ENCODE measurements at places on chromosomes 5 and 9.

- H3K36me3 ChIP-seq: no peaks in the 10 kb centered on the region
- H3K4me1 ChIP-seq: no peaks in the 10 kb centered on the region
- no peak overlapping the region for H3K4me3 ChIP-seq
- no peak for DNase-seq
- no peaks in the 10 kb centered on the region for H3K27me3 ChIP-seq
- no peak overlapping the region for H3K27ac ChIP-seq
Observed at GRCh38 chr9:14573319-14573718, 119.9 kb downstream of the ZDHHC21 start.

DNA sequence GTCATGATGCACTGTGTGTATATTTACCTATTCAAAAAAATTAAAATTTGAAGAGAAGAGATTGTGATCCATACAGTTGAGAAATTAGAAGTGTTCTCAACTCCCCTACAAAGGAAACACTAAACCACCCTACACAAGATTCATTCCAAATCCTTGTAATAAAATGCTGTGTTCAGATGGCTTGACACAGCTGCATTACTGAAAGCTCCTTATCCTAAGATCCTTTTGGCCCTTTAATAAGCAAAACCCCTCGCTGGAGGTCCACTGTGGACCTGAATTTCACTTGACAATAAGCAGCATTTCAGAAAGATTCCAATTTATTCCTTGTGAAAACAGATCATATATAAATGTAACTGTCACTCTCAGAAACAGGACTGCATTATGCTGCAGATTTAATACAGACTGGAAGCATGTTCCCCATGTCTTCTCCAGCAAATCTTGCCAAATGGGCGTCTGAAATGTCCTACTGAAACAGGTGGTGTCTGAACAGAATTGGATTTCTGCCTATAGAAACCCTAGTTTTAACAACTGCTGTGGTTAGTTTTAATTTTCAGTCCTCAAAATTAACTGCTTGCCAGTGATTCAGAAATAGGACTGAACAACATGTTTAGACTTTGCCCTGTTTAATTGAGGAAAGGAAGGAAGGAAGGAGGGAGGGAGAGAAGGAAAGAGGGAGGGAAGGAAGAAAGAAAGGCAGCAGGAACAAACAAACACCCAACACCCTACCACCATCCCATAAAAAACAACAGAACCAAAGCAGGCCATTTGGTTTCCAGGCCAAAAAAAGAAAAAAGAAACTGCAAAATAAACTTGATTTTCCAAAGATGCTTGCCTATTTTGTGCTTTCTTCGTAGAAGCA is 179.6 kb downstream of the MLLT3 start:
- peaks cover 4% of the 10 kb centered on the region for H3K4me1 ChIP-seq
- no peaks in the 10 kb centered on the region for H3K27me3 ChIP-seq
- no peak overlapping the region for H3K4me3 ChIP-seq
- no peak for DNase-seq
- no peak overlapping the region for H3K27ac ChIP-seq

GRCh38 chr5:177370488-177371119 is 12.9 kb downstream of the RGS14 start:
- H3K4me1 ChIP-seq: peaks cover 15% of the 10 kb centered on the region
- H3K27me3 ChIP-seq: no peaks in the 10 kb centered on the region
- no peaks in the 10 kb centered on the region for H3K36me3 ChIP-seq
- peak overlapping the region; percentile 70 for H3K4me3 ChIP-seq
- H3K27ac ChIP-seq: peak overlapping the region; percentile 73

- H3K36me3 ChIP-seq: no peaks in the 10 kb centered on the region
- H3K27ac ChIP-seq: no peak overlapping the region
- no peaks in the 10 kb centered on the region for H3K27me3 ChIP-seq
- no peak overlapping the region for H3K4me3 ChIP-seq
- H3K4me1 ChIP-seq: no peaks in the 10 kb centered on the region
Observed at GRCh38 chr5:167530548-167530947, 760.9 kb upstream of the WWC1 start.

- no peaks in the 10 kb centered on the region for H3K36me3 ChIP-seq
- H3K27ac ChIP-seq: no peak overlapping the region
- no peak overlapping the region for H3K4me3 ChIP-seq
- no peak for DNase-seq
Observed at GRCh38 chr9:126299706-126300276, 26.8 kb upstream of the MVB12B start.

GRCh38 chr9:85423422-85423821 is 318.3 kb downstream of the AGTPBP1 start:
- no peak overlapping the region for H3K4me3 ChIP-seq
- H3K27me3 ChIP-seq: no peaks in the 10 kb centered on the region
- no peaks in the 10 kb centered on the region for H3K36me3 ChIP-seq
- no peak for DNase-seq
- peaks cover 6% of the 10 kb centered on the region for H3K4me1 ChIP-seq

DNA sequence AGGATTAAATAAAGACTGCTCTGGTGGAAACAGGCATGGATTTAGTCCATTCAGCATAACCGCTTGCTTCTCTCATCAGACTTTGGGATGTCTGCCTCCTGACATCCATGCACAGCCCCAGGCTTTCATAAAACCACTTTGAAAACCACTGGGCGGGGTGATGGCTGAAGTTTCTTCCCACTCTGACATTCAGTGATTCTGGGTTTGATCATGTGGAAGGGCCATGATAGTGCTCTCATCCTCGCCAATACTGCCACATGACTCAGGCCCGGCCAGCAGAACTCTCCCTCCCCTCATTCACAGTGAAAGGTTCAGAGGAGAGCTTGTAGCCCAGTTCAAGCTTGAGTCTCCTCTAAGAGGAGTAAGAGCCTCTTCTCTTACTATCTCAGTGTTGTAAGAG is 29.6 kb upstream of the GLRA1 start:
- H3K27me3 ChIP-seq: no peaks in the 10 kb centered on the region
- no peak overlapping the region for H3K4me3 ChIP-seq
- H3K36me3 ChIP-seq: no peaks in the 10 kb centered on the region
- no peak for DNase-seq

DNA sequence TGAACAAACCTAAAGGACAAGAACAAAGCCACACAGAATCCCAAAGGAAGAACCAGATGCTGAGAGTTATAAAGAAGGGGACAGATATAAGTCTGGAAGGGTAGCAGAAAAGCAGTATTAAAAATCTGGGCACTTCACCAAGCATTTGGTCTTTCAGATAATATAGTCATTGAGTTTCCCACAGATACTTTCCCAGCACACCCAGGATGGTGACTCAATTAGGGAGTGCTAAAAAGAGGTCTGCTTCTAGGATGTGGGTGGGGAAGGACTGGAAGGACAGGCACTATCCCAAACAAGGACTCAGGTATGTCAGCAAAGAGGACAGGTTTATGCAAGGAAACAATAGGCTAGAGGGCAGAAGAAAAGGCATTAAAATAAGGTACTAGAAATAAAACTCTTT is 59.3 kb downstream of the DIAPH1 start:
- H3K27ac ChIP-seq: peak overlapping the region; percentile 93
- DNase-seq: no peak
- H3K36me3 ChIP-seq: no peaks in the 10 kb centered on the region

DNA sequence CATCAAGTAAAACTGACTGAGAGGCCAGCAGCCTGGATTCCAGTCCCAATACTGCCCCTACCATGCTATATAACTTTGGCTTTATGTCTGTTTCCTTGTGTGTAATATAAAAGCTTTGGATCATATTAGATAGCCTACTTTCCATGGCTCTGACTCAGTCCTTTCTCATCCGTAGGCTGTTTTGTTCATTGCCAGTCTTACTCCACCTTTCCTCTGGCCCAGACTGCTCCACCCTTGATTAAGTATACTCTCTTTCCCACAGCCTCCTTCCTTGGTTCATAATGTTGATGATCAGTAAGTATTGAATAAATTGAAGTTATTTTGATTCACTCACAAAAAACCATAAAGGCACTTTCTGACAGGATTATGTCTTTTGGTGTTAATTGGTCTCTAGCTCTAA is 1.5 kb upstream of the MRPS30 start:
- H3K36me3 ChIP-seq: no peaks in the 10 kb centered on the region
- H3K4me1 ChIP-seq: peaks cover 4% of the 10 kb centered on the region
- no peak for DNase-seq
- H3K27ac ChIP-seq: no peak overlapping the region
- no peak overlapping the region for H3K4me3 ChIP-seq

GRCh38 chr5:55533521-55534435 is 986 bp downstream of the PLPP1 start:
- no peaks in the 10 kb centered on the region for H3K27me3 ChIP-seq
- H3K4me1 ChIP-seq: peaks cover 25% of the 10 kb centered on the region
- no peaks in the 10 kb centered on the region for H3K36me3 ChIP-seq
- peak overlapping the region; percentile 99 for H3K27ac ChIP-seq
- DNase-seq: no peak

- H3K4me3 ChIP-seq: no peak overlapping the region
- peaks cover 12% of the 10 kb centered on the region for H3K4me1 ChIP-seq
- no peaks in the 10 kb centered on the region for H3K27me3 ChIP-seq
- peak overlapping the region; percentile 6 for H3K27ac ChIP-seq
Observed at GRCh38 chr9:13266167-13266566, 13.3 kb downstream of the MPDZ start.

DNA sequence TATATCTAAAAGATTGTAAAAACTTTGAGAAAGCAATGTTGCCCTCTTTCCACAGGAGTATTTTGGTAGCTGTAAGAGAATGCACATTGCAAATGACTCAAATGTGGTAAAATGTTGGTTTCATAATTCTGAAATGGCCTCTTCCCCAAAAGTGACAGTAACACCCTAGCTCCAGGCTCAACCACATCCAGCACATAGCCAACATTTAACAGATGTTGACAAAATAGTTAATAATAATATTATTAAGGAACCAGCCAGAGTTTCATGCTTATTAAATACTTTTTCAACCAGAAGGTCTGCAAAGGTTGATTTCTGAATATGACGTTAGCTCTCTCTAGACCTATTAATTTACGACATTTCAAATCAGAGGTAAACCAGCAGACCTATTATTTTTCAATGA is 1.3 kb downstream of the ANXA1 start:
- no peaks in the 10 kb centered on the region for H3K27me3 ChIP-seq
- peak overlapping the region; percentile 86 for H3K27ac ChIP-seq
- H3K36me3 ChIP-seq: no peaks in the 10 kb centered on the region
- DNase-seq: no peak
- H3K4me1 ChIP-seq: peaks cover 26% of the 10 kb centered on the region

- H3K27ac ChIP-seq: no peak overlapping the region
- H3K4me3 ChIP-seq: no peak overlapping the region
- H3K36me3 ChIP-seq: no peaks in the 10 kb centered on the region
- no peaks in the 10 kb centered on the region for H3K27me3 ChIP-seq
Observed at GRCh38 chr9:93843396-93843795, 111.8 kb downstream of the BARX1 start.

DNA sequence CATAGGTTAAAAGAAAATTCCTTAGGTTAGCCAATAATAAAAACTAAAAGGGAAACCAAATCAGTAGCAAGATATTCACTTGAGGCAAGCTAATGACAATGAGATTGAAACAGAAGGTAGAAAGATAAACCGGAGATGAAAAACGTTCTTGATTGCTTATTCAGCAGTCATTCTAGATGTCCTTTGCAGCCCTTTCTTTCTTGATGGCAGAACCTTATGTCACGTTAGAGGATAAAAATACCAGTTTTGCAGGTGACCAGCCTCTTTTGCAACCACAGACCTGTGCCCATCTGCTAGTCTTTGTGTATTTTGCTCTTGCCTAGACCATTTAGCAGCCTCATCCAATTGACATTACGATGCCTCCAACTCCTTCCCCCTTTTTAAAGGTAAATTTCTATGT is 337.8 kb downstream of the DMAC1 start:
- H3K27ac ChIP-seq: no peak overlapping the region
- H3K4me3 ChIP-seq: no peak overlapping the region
- no peak for DNase-seq
- no peaks in the 10 kb centered on the region for H3K36me3 ChIP-seq

GRCh38 chr5:14156290-14156649 is 13.1 kb downstream of the TRIO start:
- no peaks in the 10 kb centered on the region for H3K36me3 ChIP-seq
- no peak overlapping the region for H3K4me3 ChIP-seq
- no peaks in the 10 kb centered on the region for H3K27me3 ChIP-seq
- H3K4me1 ChIP-seq: peaks cover 36% of the 10 kb centered on the region

DNA sequence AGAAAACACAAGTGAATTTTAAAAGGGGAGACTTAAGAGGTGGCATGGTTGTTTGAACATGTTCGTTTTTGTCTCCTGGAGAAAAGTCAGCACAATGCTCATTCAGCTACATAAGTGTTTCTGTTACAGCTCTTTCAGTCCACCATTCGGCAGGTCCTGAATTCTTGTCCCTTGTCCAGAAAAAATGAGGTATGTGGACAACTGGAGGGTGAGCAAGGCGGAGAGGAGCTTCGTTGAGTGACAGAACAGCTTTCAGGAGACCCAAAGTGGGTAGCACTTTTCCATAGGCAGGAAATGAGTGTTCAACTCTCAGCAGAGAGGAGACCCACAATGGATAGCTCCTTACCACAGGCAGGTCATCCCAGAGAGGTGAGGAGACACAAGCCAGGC is 4.9 kb downstream of the PDCD1LG2 start:
- no peak for DNase-seq
- H3K4me3 ChIP-seq: no peak overlapping the region
- no peaks in the 10 kb centered on the region for H3K27me3 ChIP-seq
- H3K36me3 ChIP-seq: no peaks in the 10 kb centered on the region

GRCh38 chr9:96128880-96129279 is 173.1 kb downstream of the HSD17B3 start:
- H3K4me3 ChIP-seq: no peak overlapping the region
- H3K27ac ChIP-seq: no peak overlapping the region
- no peak for DNase-seq
- no peaks in the 10 kb centered on the region for H3K36me3 ChIP-seq

DNA sequence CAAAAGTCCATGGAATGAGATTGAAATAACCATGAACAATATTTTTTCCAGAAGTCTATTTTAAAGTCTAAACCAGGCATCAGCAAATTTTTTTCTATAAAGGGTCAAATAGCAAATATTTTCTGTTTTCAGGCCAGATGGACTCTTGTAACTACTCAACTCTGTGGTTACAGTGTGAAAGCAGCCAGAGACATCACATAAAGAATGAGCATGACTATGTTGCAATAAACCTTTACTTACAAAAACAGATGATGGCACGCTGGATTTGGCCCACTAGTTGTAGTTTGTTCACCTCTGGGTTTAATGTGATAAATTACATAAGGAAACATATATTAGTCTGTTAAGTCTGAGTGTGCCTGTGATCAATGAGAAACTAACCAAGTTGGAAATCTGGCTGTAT is 319.2 kb downstream of the TRPM3 start:
- no peaks in the 10 kb centered on the region for H3K27me3 ChIP-seq
- no peaks in the 10 kb centered on the region for H3K36me3 ChIP-seq
- H3K4me3 ChIP-seq: no peak overlapping the region
- no peak for DNase-seq
- H3K27ac ChIP-seq: no peak overlapping the region

- peaks cover 21% of the 10 kb centered on the region for H3K4me1 ChIP-seq
- no peak for DNase-seq
- no peak overlapping the region for H3K4me3 ChIP-seq
Observed at GRCh38 chr5:140982083-140982716, 15.9 kb downstream of the PCDHAC2 start.

GRCh38 chr5:16935231-16936149 is 598 bp downstream of the MYO10 start:
- peaks cover 7% of the 10 kb centered on the region for H3K27me3 ChIP-seq
- peak; percentile 72 for DNase-seq
- peaks cover 11% of the 10 kb centered on the region for H3K4me1 ChIP-seq

Measured in hepatocyte (in vitro differentiated cells).